Right ventricle myocardium inferior (tissue), 1 donor: ENCODE measurements at places on chromosomes 2 and 18.

GRCh38 chr2:20157193-20157891 is 67.6 kb downstream of the SDC1 start:
- no peak for DNase-seq

- DNase-seq, result no peak
Observed at GRCh38 chr2:222102575-222103349, 196.0 kb downstream of the PAX3 start.

GRCh38 chr2:99088017-99088416 is 53.5 kb upstream of the C2orf15 start:
- no peak for DNase-seq

DNA sequence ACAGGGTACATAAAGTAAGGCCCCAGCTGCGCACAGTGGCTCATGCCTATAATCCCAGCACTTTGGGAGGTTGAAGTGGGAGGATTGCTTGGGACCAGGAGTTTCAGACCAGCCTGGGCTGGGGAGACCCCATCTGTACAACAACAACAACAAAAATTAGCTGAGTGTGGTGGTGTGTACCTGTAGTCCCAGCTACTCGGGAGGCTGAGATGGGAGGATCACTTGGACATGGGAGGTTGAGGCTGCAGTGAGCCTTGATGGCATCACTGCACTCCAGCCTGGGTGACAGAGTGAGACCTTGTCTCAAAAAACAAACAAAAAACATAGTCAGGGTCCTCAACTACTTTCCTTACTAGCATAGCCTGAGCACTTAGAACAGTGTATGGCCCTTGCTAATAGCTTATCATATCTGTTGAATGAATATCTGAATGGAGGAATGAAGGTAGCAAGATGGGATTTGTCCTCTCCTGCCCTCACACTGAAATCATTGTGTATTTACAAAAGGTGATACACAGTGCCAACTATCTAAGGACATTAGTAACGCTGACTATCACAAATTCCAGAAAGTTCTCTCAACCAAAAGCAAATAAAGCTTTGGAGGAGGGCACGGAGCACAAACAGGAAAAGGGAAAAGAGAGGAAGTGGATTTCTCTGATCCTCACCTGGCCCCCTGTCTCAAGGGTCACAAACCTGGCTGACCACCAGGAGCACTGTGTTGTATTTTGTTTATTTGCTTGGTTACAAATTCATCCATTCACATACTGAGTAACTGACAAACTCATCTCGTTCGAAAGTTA is 38.1 kb downstream of the L3MBTL4 start:
- no peak for DNase-seq

GRCh38 chr2:118643294-118643693 is 204.2 kb downstream of the EN1 start:
- no peak for DNase-seq
